ENCODE measurements at places on chromosomes 1 and 21.

DNA sequence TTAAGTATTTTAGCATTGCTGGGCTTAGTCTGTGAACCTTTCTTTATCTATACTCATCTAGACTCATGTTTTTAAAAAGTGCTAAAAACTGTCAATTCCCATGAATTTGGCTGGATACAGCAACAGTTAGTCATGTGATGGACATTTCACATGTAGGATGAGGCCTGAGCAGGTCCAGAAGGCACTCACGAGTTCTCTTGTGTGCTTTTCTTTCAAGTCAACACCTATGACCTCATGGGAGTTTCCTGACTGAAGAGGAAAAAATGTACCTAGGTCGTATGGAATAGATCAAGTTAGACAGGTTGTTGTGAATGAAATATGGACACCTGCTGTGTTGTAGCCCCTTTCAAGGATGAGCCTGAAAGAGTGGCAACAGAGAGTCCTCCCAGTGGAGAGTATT is 394.2 kb downstream of the DUSP10 start:
- DNase-seq, result no peak

DNA sequence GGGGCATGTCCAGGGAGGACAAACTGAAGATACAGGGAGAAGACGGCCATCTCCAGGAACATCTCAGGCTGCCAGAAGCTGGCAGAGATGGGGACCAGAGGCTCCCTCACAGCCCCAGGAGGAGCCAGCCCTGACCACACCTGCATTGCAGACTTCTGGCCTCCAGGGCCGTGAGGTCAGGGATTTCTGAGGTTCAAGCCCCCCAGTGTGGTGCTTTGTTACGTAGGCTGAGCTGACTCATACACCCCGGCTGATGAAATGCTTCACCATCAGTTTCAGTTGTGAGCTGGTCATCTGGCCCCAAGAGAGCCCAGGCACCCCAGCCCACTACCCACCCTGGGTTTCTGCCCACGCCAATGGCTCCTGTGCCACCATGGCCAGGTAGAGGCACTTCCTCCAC is 106.4 kb downstream of the SIK1 start:
- no peak for DNase-seq

DNA sequence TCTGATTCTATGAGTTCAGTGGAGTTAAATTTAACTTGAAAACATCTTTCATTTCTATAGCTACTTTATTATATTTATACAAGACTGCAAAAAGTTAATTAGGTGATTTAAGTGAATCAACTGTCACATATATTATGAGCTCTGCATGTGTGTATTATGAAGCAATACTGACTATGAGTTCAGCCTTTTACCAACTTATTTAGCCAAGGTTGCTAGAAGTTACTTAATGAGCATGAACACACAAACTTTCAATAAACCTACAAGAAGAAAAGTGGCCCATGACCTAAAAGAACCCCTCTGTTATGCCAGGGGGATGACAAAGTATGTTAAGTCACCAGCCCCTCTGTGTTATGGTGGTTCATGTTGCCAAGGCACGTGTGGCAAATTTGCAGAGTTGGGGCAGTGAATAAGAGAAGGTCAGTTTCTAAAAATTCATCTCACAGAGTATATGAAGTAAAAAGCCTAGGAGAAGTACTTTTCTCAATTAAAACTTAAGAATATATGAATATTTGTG is 86.7 kb upstream of the LYPLAL1 start:
- no peak for DNase-seq

GRCh38 chr1:185200889-185201288 is 43.9 kb downstream of the SWT1 start:
- no peak for DNase-seq

DNA sequence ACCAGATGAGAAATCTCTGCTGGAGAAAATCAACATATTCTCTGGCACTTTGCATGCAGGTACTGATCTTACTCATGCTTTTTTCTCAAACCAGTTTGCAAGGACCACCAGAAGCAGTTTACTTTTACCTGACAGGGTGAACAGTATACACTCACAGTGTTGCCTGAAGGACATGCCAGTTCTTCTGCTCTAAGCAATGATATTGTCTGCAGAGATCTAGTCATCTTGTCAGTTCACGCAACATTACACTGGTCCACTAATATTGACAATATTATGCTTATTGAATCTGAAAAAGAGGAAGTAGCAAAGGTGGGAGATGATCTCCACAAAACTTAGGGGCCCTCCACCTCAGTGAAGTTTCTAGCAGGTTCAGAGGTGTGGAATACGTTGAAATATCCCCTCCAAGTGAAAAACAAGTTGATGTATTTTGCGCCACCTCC is 3.8 kb upstream of the S100B start:
- no peak for DNase-seq

DNA sequence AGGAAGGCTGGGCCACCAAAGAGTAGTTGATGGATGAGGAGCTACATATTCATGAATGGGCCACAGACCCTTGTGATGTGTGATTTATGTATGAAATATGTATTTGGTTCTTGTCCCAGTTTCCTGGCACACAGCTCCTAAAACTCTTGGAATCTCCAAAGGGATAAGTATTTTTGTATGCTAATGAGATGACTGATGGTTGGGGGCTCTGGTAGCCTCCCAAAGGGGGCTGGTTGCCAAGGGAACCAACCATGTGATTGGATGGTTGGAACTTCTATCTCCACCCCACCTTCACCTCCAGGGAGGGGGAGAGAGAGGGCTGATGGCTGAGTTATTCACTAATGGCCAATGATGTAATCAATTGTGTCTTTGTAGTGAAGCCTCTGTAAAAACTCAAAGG is 77.1 kb downstream of the ZNF281 start:
- no peak for DNase-seq

- DNase-seq, result no peak
These were observed 42.8 kb downstream of the CLDN14 start for GRCh38 chr21:36436829-36437744.

- no peak for DNase-seq
These were observed 389.3 kb downstream of the ST6GALNAC3 start for GRCh38 chr1:76463849-76464248.

DNA sequence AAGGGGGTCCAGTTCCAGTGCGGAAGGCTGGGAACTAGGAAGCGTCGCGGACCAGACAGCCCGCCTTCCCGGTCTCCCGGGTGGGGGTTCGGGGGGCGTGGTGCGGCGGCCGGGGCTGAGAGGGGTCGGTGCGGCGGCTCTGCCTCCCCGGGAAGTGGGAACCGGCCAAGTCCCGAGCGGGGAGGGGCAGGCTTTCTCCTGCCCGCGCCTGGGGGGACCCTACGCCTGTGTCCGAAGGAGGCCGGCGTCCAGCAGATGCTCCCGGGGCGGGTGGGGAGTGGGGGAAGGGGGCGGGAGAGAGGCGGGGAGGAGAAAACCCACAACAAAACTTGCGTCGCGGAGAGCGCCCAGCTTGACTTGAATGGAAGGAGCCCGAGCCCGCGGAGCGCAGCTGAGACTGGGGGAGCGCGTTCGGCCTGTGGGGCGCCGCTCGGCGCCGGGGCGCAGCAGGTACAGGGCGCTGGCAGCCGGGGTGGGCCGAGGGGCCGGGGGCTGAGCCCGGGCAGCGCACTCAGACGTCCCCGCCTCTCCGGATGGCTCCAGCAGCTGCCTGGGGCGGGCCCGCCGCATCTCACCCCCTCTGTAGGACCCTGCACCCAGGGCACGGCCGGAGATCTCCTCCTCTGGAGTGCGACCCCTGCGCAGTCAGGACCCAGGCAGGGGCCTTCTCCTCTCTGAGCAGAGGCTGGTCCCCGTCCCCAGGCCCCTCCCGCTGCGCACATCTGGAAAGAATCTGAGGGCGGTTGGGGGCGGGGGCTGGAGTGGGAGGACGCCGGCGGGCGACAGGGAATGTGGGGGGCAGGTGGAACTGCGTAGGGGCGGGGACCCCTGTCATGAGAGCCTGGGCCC is at the start of gene PODN:
Gene PODN, plus strand, starts transcription at position 355 of the 849 bp plus-strand sequence. CDS start 7,643 bp downstream, outside the sequence.
- no peak for DNase-seq

DNA sequence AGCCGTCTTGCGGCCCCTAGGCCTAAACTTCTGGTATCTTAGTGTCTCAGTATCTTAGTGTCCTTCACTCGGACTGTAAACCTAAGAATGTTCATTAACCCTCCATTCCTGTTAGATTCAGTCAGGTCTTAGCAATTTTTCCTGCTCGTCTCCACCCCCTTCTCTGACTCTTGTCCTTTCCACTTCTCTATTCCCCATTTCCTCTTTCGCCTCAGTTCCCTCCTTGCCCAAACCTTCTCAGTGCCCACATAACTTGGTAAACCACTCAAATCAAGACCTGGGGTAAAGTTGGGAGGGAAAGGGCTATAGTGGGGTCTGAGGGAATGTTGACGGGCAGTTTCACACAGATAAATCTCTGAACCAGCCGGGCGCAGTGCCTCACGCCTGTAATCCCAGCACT is 726 bp upstream of the FCER1G start:
- no peak for DNase-seq

DNA sequence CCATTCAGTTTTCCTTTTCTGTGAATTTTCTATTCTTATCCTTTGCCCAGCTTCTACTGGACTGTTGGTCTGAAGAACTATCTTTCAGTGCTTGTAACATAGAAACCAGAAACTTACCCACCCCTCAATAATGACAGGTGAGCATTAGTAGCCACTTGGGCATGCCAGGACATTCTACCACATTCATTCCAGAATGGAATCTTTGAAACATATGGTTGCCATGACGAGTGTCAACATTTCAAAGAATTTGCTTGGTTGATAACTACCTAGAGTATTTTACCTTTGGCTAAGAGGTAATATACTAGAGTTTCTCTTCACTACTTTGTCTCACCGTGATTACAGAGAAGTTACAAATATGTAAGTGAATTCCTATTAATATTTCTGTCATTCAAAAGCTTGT is at the start of gene MROH9:
Gene MROH9, plus strand, starts transcription at position 304 of the 400 bp plus-strand sequence. CDS start 10,023 bp downstream, outside the sequence.
- DNase-seq, result no peak

Measured in cerebellar cortex (tissue), 1 donor.